ENCODE measurements at places on chromosomes 13 and 19. TPM values are rescaled to one million over a fixed set of nuclear protein-coding genes. Genes with fewer than 3 reads are reported as not detected.

- DNase-seq, result no peak
These were observed 6.9 kb downstream of the MTMR6 start for GRCh38 chr13:25280396-25280795.

DNA sequence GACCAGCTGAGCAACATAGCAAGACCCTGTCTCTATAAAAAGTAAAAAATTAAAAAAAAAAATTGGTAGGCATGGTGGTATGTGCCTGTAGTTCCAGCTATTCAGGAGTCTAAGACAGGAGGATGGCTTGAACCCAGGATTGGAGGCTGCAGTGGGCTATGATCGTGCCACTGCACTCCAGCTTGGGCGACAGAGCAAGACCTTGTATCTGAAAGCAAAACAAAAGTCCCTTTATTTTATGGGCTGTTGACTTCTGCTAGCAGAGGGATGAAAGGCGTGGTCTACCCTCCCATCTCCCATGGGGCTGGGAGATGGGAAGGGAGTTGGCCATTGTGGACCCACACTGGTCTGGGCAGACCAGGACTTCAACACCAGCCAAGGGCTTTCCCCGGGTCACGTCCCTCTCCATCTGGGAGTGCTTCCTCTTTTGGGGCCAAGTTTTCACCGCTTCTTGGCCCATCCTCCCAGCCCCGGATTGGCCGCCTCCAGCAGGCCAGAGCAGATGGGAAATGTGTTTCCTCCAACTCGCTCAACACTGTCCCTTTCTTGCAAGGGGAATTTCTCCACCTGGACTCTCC lies 2.2 kb upstream of the TNFSF9 start:
- no peak for DNase-seq

CSNK1G2 gene
- 38.9 TPM for total RNA-seq

GRCh38 chr19:33124207-33125098 lies 7.5 kb upstream of the WDR88 start:
- no peak for DNase-seq

DNA sequence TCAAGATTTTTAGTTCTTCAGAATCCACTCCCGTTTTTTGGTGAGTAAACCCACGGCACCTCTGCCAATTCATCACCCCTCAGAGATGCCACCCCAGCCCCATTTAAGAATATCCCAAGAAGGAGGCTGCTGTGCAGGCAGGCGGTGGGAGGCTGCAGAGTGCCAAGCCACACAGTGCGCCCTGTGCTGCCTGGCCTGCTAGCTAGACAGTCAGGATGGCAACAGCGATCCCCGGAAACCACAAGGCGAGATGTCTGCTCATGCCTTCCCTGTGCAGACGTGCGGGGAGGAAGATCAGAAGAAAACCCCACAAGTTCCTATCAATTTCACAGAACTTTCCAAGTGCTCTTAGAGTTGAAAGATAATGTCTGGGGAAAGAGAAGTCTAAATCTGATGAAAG lies 64.8 kb upstream of the GPR183 start:
- DNase-seq, result no peak

DNA sequence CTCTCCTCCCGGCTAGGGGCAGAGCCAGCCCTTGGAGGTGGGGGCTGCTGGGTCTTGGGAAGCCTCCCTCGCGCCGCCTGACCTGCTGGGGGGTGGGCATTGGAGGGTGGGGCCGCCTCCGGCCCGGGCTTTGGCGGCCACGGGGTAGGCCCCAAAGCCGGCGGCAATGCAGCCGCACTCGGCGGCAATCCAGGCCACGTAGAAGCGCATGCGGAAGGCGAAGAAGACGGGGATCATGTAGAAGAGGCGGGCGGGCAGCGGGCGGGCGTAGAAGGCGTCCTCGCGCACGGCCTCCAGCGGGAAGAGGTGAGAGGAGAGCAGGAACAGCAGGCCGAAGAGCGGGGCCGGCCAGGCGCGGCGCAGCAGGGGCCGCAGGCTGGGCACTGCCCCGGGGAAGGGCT lies 7.7 kb upstream of the TMC4 start:
- no peak for DNase-seq

GRCh38 chr19:34128558-34129250 lies 43.6 kb upstream of the LSM14A start:
- DNase-seq, result no peak

CRX gene
- total RNA-seq, result not detected

- DNase-seq, result no peak
These were observed 2.9 kb downstream of the FXYD5 start for GRCh38 chr19:35157431-35157830.

DNA sequence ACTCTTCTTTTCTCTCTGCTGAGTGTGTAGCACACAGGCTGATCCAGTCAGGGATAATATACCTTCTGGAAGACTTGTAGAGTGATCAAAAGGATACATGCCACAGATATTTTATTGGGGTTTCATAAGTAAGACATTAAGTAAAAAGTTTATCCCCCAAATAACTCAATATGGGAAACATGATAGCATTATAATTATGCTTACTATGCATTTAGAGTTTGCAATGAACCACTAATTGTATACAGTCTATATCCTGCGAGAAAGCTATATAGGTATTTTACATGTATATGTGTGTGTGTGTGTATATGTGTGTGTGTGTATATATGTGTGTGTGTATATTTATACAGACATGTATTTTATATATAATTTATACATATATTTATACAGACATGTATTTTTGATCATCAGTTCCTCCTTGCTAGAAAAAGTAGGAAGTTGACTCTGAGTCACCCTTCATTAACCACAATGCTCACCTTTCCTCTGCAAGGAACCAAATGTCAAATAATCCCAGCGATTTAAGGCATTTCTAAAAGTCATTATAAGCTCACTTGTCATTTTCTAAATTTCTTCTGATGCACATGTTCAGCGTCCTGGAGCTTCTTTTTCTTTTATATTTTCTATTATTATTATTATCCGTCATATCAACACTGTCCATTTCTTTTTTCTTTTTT lies 312.5 kb upstream of the OBI1 start:
- no peak for DNase-seq

DNA sequence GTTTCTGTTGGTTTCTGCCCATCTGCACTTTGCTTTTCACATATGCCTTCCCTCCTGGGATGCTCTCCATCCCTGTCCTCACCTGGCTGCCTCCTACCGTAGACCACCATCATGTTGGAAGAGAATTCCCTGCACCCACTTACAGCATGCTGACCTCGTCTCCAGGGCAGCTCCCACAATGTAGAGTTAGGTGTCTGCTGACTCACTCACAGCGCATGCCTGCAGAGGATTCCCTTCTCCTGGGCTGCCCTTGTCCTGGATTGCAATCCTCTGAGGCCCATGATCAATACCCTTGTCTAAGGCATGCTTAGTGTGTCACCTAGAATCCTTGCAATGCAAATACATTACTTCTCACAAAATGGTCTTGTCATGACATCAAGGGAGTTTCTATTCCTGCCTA lies 43.6 kb downstream of the STOML3 start:
- DNase-seq, result no peak

ZNF700 gene
- 0.12 TPM for total RNA-seq

GRCh38 chr19:56840451-56841192 lies at the start of the genes PEG3 and ZIM2:
TSS of gene PEG3 (minus strand) at chr19:56840726. CDS start at chr19:56824655, 16,071 bp downstream.
TSS of gene ZIM2 (minus strand) at chr19:56840726. CDS start at chr19:56824277, 16,449 bp downstream.
- no peak for DNase-seq

GRCh38 chr19:16361254-16361653 lies 36.6 kb downstream of the KLF2 start:
- no peak for DNase-seq
